ENCODE measurements at places on chromosomes 5 and 9.

DNA sequence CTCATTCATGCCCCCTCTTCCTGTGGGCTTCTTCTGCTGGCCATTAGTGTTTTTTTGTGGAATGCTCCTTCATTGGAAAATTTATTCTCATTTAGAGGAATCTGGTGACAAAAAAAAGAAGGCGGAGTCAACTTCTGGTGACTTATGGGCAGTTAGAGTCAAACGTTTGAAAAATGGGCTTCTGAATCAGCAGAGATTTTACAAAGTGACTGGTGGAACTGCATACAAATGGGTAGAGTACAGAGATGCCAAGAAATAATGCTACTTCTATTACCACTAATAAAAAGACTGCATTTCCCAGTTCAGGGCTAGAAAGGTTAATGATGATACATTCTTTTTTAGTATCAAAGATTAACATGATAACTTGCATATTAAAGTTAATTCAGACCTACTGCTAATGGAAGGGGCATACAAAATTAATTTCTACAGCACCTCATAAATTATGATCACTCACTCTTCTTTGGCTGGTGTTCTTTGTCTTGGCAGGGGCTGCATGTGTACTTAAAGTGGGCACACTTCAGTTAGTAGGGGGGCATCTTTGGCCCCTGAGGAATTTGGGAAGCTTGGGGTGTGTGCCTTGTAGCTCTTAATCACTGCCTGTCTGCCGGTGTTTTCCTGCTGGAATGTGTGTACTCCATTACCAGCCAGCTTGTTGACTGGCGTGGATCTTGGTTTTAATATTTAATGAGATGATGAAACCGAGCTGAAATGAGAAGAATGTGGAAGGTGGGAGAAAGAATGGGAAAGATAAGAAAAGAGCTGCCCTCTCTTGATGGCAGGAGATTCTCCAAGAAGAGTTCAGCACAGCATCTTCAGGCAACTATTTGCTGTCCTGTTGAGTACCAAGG, 148.9 kb downstream of the DOCK2 start:
- no peak for DNase-seq

- no peak for DNase-seq
Observed at GRCh38 chr5:67154556-67155206, 41.9 kb downstream of the CD180 start.

DNA sequence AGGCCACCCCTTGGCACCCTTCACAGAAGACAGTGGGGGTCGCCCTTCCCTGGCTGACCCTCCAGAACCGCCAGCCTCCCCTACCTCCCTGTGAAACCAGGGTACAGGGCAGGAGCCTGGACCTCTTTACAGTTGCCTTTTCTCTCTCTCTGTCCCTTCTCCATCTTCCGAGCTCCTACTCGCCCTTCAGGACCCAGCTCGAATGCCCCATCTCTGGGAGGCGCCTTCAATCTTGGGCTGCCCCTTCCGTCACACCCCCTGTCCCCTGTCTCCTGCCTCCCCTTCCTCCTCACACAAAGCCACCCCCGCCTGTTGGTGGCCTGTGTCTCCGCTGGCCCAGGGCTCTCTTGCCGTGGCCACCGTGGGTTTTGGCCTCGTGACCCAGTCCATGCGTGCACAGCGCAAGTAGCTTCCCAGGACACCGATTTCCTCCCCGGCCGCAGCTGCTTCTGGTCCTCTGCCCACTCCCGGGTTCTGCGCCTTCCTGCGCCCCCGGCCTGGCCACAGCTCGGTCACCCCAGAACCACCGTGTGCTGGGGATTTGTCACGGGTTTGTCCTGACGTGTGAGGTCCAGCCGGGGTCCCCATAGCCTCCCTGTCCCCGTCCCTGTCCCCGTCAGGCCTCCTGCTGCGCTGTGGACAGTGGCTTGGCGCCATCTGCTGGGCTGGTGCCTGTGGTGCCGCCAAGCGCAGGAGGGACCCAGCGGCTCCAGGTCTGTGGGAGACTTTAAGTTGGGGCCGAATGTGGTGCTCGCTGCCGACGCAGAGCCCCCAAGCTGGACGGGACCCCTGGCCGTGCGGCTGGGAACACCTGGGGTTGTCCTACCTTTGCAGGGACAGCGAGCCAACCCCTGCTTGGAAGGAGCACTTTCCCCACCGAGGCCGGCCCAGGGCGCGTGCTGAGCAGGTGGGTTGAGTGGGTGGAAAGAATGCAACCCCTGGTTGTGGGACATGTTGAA, 4.0 kb upstream of the TMEM250 start:
- peak; percentile 55 for DNase-seq

DNA sequence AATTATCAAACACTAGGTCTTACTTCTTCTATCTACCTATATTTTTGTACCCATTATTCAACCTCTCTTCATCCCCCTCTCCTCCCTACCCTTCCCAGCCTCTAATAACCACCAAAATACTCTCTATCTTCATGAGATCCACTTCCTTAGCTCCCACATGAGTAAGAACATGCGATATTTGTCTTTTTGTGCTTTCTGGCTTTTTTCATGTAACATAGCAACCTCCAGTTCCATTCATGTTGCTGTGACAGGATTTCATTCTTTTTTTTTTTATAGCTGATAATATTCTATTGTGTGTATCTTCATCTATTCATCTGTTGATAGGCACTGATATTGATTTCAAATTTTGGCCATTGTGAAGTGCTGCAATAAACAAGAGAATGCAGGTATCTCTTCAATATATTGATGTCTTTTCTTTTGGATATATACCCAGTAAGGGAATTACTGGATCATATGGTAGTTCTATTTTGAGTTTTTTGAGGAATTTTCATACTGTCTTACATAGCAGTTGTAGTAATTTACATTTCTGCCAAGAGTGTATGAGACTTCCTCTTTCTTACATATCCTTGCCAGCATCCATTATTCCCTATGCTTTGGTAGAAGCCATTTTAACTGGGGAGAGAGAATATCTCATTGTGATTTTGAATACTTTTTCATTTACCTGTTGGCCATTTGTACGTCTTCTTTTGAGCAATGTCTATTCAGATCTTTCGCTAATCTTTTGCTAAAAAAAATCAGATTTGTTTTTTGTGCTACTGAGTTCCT, 156.8 kb downstream of the DCP2 start:
- no peak for DNase-seq

DNA sequence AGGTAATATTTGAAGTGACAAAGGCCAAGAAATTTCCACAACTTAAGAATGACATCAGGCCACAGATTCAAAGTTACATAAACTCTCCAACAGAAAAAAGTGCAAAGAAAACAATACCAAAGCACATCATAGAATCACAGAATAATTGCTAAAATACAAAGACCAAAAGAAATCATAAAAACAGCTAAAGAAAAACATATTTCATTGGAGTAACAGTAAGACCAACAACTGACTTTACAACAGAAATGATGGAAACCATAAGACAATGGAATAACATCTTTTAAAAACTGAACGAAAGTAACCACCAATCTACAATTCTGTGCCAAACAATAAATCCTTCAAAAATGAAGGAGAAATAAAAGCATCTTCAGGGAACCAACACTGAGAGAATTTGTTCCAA, 38.3 kb downstream of the ZDHHC21 start:
- no peak for DNase-seq

DNA sequence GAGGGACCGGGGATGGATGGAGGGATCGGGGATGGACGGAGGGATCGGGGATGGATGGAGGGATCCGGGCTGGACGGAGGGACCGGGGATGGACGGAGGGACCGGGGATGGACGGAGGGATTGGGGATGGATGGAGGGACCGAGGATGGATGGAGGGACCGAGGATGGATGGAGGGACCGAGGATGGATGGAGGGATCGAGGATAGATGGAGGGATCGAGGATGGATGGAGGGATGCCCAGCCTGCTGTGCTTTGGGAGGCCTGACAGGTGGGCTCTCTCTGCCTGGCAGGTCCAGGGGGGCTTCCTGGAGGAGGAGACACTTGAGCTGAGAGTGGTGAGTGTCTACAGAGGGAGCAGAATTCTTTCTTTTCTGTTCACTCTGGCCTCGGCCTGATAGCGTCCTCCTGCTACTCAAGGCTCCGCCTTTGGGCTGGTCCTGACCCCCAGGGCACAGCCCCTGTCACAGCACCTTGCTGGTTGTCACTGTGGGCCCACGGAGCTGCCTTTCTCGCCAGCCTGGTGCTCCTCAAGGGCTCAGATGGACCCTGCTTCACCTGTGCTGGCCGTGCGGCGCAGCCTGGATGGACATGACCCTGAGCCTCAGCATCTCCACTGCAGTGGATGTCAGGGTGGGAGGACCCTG, 42.2 kb upstream of the RNF130 start:
- no peak for DNase-seq

DNA sequence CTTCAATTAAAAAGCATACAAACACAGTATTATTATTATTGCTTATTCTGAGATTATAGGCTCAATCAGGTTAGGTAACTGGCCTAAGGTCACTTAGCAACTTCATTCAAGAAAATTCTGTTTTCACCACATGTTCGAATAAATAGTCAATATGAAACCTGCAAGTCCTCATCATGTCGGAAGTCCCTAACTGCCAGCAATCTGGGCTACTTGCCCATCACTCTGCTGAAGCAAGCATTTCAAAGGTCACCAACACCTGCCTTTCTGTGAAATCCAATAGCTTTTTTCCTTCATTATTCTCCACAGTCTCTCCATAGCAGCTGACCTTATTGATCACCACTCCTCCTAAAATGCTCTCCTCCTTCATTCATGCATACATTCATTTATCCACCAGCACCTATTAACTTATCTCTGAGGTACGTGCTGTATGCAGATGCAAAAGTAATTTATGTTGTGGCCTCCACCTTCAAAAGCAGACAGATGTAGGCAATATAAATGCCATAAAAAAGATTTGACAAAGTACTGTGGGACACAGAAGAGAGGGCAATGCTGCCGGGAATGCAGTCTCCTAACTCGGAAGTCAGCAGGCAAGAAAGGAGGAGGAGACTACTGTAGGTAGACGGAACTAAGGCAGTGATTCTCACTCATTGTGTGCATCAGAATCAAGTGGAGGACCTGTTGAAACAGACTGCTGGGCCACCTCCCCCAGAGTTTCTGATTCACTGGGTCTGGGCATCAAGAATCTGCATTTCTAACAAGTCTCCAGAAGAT, 310.9 kb downstream of the BNC2 start:
- no peak for DNase-seq

GRCh38 chr9:83633676-83634075, 10.7 kb downstream of the IDNK start:
- DNase-seq = no peak

DNA sequence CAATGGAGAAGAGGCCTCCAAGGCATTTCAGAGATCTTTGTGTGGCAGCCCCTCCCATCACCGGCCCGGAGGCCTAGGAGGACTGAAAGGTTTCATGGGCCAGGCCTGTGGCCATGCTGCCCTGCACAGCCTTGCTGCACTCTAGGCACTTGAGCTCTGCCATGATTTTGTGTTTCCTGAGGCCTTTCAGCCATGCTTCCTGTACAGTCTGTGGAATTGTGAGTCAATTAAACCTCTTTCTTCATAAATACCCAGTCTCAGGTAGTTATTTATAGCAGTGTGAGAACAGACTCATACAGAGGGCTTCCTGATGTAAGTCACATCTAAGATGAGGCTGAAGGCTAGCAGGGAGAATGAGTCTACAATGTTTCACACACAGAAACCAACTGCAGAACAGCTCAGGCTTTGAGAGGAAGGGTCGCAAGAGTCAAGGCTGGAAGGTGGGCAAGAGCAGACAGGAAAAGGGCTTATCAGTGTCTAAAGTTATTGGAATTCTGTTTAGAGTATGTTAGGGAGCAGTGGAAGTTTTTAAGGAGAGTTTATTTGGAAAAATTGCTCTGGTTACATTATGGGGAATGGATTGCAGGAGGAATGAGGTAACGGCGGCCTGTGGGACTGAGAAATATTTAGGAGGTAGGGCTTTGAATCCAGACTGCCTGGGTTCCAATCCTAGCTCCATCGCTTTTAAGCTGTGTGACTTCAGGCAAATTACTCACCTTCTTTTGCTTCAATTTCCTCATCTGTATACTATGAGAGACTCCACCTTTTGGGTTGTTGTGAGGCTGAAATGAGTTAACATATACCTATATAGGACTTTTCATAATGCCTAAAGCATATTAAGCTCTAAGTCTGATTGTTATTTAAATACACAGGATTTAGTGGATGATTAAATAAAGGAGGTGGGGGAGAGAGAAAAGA, 291.2 kb downstream of the CWC27 start:
- no peak for DNase-seq

- DNase-seq = no peak
Observed at GRCh38 chr5:89826938-89827337, 582.6 kb downstream of the CETN3 start.

GRCh38 chr5:17359451-17360011, 138.5 kb upstream of the TAF11L2 start:
- DNase-seq = no peak

DNA sequence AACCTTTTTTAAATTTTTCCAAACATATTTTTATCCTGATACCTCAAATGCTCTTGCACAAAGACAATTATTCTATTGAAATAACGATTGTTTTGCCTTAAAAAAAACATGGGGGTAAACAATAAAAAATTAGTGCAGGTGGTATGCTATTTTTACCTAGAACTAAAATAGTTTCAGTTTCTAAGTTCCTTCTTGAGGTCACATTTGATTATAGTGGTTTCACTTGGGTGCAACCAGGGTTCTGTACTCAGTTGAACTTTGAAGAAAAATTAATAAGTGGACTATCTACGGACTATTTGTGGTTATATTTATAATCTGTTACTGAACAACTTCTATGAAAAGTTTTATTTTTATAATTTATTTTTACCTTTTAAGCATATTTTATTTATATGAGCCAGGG, 387.1 kb upstream of the IZUMO3 start:
- no peak for DNase-seq

DNA sequence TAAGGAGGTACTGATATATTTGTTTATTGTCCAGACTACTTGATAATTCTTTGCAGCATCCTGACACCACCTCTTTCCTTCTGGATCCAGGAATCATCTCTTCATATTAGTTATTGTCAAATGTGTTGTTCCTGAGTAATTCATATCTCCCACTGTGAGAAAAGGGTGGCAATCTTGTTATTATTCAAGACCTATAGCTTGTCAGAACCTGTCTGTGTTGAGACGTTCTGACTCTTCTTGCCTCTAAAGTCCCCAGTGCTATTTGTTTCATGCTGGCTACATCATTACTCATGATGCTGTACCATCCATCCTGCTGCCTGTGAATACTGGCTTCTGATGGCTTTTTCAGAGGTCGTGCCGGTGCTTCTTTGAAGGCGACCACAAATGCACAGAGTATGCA, 68.7 kb upstream of the TAF11L2 start:
- DNase-seq = no peak

DNA sequence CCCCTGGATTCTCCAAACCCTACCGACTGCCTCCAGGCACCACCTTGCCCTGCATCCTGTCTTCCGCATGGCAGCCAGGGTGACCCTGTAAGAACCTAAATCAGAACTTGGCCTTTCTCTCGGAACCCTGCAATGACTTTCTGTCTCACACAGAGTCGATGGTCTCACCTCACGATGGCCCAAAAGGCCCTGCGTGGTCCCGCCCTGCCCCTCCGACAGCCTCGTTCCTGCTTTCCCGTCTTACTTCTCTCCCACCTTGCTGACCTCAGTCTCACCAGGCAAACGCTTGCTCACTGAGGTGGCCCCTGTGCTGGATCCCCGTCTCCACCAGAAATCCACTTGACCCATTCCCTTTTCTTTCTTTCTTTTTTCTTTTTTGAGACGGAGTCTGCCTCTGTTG, 142.7 kb upstream of the PHYKPL start:
- no peak for DNase-seq
